ENCODE measurements at places on chromosomes 7 and 10. TPM values are rescaled to one million over a fixed set of nuclear protein-coding genes. Genes with fewer than 3 reads are reported as not detected.

OPN4 gene
- not detected for total RNA-seq

CH25H gene
- total RNA-seq, result 0.10 TPM

TUBAL3 gene
- total RNA-seq, result not detected

RNF133 gene
- total RNA-seq, result not detected

HECW1 gene
- 0.77 TPM for total RNA-seq

FAM25C gene
- not detected for total RNA-seq

CAMK2B gene
- 0.26 TPM for total RNA-seq

IFIT1 gene
- 43.8 TPM for total RNA-seq

GRCh38 chr7:111952783-111953182 lies 253.4 kb downstream of the DOCK4 start:
- DNase-seq, result no peak

- no peak for DNase-seq
Observed at GRCh38 chr10:114311496-114312209, 72.6 kb downstream of the VWA2 start.

DNA sequence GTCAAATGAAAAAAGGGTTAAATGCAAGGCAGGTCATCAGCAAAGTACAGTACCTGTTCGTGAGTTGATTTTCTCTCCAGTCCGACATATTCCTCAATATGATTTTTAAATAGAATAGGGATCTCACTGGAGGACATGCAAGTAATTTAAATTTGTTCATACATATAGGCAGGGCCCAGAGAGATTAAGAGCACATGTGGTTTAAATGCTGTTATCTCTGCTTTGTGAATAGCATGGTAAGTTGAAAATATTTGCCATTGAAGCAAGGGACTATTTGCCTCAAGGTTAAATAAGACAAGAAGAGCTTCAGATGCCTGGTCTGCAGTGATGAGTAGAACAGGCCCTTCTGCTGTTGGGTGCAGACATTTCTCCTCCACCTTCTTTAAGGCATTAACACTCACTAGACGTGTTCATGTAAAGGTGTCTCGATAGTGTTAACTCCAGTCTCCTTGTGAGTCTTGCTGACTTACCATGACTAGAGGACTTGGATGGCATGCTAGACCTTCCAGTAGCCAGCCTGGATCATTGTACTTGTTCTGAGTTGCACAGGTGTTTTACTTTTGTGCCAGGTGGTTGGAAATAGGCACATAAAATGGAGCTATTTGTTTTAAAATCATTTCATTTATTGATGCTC lies 15.6 kb upstream of the AKR1C3 start:
- DNase-seq, result no peak

DNA sequence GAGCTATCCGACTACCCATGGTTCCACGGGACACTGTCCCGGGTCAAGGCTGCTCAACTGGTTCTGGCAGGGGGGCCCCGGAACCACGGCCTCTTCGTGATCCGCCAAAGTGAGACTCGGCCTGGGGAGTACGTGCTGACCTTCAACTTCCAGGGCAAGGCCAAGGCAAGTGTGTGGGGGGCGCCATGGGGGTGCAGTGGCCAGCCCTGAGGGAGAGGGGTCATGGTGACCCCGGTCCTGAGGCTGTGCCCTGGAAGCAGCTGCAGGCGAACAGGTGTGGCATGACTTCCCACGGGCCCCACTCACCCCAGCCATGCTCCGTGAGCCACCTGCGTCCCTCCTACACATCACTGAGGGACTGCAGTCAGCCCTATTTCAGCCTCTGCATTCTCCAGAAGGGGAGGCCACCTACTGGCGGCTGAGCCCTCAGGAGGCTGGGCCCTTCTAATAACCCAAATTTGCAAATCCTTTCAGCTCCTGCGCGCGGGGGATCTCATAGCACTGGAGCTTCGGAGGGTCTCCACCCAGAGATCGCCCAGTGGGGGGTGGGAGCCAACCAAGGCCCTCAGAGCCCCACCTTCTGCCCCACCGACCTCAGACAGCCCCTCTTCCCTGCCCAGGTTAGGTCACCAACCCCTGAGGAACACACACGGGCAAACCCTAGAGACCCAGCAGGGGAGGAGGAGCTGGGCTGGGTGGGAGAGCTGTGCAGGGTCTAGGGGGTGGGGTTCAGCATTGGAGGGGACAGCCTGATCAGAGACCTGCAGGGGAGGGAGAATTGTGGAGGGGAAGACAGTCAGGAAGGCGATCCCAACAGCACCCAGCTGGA lies 30.8 kb downstream of the SH2B2 start:
- DNase-seq, result no peak

- no peak for DNase-seq
Observed at GRCh38 chr10:92541583-92541982, 32.3 kb downstream of the IDE start.

DNA sequence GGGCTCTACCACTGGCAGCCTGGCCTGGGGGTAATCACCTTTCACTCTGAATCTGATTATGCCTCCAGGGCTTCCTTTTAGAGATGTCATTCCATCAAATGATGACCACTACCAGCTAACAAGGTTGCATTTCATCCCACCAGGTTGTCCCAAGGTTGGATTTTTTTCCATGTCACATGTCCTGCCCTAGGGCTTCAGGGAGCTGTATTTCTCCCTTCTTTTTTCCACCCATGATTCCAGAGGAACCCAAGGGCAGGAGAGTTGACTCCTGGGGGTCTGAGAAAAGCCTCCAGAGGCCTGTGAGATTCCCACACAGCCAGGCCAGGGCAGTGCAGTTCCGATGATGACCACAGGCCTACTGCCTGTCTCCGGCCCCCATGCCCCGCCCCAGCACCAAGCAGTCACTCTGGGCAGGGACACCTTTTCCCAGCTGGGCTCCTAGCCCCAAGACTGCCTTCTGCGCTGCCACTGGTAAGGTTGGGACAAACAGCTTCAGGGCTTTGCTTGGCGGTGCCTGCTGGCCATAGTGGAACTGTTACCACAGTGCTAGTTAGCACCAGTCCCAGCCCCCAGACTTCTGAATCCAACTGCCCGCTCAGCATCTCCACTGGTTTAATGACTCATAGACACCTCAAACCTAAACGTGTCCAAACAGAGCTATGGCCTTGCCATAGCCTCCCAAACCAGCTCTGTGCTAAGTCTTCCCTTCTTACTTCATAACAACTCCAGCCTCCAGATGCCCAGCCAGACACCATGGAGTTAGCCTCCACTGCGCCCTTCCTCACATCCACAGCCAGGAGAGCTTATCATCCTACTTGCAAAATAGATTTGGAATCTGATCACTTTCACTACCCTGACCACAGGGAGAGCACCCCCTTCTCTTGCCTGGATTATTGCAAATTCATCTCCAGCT lies 133.7 kb downstream of the ARHGAP22 start:
- DNase-seq, result no peak

DNA sequence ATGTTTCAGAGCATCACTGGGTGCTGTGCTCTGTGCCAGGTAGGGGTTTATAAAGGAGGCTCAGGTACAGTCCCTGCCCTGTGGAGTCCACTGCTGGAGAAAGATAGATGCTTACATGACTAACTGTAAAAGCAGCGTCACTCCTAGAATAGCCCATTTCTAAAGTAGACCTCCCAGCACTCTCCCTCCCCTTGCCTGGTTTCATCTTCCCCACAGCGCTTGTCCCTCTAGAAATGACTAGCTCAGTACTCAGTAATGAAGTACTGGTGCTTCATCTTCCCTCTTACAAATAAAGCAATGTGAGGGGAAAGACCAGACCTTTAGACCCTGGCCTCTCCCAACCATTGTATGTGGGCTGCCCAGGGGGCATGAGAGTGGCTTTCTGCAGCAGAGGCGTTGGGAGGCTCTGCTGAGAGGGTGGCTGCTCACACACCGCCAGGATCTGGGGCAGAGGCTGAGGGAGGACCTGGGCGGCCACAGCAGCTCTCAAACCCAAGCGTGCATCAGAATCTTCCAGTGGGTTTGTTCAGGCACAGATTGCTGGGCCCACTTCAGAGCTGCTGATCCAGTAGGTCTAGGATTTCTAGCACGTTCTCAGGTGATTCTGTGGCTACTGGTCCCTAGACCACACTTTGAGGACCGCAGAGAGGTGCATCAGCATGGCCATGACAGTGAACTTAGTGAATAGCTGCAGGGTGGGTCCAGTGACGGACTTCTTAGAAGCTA lies 110.3 kb upstream of the ANLN start:
- no peak for DNase-seq

DNA sequence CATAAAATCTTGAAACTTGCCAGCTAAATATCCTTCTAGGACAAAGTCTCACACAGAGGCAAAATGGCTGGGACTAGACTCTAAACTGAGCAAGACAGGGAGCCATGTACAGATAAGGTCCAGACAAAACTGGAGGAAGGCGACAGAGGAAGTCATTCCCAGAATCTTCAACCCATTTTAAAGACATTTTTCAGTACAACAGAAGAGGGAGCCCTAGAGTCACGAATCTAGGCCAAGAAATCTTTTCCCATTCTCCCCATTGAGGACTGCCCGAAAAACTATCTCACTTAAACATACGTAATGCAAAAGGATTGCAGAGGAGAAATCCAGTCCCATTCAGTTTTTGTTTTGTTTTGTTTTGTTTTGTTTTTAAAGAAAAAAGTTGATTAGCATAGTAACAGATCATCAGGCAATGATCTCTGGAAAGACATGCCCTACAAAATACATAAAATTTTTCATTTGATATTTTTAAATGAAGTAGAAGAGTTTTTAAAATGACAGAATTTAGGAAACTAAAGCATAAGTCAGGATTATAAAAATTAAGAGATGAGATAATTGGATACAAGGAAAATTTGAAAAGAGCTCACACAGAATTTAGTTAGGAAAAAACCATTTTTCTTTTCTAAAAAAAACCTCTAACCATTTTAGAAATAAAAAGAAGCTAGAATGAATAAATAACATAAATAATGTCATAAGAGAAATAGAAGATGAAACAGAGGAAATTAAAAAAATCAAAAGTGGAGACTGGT lies 16.9 kb upstream of the PRF1 start:
- DNase-seq, result peak; percentile 10

GRCh38 chr7:66687186-66687585 lies 53.3 kb upstream of the RABGEF1 start:
- DNase-seq, result no peak

GRCh38 chr10:62733654-62734293 lies 70.7 kb upstream of the ADO start:
- no peak for DNase-seq

- no peak for DNase-seq
Observed at GRCh38 chr10:87733081-87733480, 73.4 kb downstream of the PAPSS2 start.

DNA sequence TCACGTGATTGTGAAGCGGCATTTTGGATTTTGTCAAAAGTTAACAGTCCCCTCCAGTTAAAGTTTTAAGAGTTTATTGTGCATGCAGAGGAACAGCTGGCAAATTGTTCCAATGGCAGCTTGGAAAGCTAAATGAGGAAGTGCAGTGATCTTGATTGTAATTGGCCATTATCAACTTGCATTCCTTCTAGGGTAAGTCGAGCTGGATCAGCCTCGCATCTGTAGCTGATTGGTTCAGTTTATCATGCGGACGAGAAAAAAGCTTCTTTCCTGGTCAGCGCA lies 566 bp downstream of the ZNF789 start:
- no peak for DNase-seq

GRCh38 chr7:142933092-142933475 lies 462 bp downstream of the TRPV5 start:
- DNase-seq, result no peak

DNA sequence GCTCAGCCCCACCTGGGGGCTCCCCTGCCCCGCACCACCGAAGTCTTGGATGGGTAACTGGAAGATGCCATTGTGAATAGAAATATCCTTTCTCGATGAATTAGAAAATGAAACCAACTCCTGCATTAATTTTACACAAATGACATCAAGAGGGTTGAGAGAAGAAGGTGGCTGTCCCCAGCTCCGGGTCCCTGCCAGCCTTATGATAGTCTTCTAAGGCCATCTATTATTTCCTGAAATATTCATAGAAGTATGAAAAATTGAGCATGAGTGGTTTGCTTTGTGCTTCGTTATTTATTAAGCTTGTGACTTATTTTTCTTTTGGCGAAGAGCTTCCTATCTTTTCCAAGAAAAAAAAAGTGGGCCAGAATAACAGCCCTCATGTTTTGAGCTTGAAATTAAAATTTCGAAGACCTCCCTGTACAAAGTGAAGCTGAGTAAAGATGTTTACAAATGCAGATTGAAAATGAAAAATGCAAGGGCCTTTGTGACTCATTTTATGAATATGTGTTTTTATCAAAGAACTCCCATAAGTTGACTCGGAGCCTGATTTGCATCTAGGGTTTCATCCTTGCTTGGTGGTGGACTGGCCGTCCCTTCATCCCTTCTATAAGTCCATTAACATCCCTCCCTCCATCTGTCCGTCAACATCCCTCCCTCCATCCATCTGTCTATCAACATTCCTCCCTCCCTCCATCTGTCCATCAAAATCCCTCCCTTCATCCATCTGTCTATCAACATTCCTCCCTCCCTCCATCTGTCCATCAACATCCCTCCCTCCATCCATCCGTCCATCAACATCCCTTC lies 20.5 kb upstream of the CFAP46 start:
- DNase-seq, result no peak

DNA sequence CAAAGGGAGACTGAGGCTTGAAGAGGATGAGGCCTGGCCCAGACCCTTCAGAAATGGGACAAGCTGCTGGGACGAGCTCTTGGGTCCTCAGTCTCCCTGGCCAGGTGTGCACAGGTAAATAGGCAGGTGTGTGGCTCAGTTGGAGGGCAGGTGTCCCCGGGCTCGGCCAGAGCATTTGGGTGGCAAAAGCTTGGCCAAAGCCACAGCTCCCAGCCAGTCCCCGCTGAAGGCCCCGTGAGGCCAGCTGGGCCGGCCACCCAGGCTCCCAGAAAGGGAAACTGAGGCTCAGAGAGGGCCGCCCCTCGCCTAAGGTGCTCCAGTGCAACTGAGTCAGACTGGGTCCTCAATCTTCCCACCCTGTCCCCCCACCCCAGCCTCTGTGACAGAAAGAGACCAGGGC lies 37.3 kb downstream of the MICALL2 start:
- no peak for DNase-seq

DNA sequence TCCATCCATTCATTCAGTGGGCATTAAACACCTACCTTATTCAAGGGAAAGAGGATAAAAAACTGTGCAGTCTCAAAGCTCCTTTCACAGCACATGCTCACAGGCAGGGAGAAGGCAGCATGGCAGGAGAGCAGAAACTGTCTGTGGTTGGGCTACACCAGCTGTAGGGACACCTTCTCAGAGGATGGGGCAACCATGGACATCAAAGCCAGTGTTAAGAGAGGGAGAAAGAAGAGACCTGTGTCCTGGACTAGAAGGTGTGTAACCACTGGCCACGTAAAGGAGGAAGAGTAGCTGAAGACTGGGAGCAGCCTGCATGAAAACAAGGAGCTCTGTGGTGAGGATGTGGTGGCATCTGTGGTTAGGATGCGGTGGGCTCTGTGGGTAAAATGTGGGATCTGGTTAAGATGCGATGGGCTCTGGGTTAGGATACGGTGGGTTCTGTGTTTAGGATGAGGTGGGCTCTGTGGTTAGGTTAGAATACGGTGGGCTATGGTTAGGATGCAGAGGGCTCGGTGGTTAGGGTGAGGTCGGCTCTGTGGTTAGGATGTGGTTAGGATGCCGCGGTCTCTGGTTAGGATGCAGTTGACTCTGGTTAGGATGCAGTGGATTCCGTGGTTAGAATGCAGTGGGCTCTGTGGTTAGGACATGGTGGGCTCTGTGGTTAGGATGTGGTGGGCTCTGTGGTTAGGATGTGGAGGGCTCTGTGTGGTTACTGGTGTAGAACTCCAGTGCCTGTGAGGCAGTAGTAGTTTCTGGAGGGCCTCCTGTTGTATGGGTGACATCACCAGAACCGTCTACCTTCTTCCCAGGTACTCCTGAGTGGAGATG lies 197.6 kb downstream of the WDR37 start:
- DNase-seq, result no peak

GRCh38 chr7:7617550-7617949 lies 23.0 kb upstream of the UMAD1 start:
- DNase-seq, result no peak

All from Panc1 (cell line).